ENCODE measurements at places on chromosomes 2 and 18.

GRCh38 chr18:41721103-41721790 lies 233.8 kb upstream of the PIK3C3 start:
- DNase-seq, result no peak

DNA sequence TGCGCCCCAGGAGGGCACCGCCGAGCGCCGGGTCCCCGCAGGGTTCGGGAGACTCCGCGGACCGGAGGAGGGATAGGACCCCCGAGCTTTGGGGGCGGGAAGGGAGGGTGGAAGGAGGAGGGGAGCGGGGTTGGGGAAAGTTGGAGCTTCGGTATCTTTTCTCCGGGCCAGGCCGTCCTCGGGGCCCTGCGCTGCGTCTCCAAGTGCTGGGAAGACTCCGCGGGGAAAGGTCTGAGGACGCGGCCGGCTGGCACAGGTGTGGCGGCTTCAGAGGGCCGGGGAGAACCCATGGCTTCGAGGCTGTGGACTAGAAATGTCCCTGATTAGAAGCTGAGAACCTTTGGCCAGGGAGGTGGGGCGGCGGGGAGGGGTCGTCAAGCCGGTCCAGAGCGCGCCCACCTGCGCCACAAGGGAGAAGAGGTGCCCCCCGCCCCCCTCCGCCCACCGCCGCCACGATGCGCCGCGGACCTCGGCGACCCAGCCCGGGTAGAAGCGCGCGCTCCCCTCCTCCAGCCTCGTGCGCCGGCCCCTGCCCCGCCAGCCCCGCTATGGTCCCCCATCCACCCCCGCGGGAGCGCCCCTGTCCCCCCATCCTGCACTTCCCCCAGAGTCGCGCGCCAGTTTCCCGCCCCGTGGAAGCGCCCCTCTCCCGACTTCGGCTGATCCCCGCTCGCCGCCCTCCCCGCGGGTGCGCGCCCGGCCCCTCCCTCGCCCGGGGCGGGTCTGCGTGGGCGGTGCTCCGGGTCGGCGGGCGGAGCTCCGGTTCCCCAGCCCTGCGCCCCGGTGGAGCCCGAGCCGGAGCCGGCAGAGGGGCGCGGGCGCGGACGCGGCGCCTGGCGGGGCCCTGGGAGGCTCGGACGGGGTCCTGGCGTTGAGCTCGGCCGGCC lies at the start of gene SNTG2:
TSS of gene SNTG2 (plus strand) at position 770 of the 887 bp plus-strand sequence. CDS start 148 bp downstream, outside the sequence.
- DNase-seq, result no peak

GRCh38 chr18:23618862-23619387 lies 32.6 kb upstream of the NPC1 start:
- DNase-seq, result no peak

- no peak for DNase-seq
These were observed 10.9 kb downstream of the NBEAL1 start for GRCh38 chr2:203025592-203025991.

- DNase-seq, result no peak
These were observed 592.5 kb upstream of the ZEB2 start for GRCh38 chr2:145112467-145112866.

DNA sequence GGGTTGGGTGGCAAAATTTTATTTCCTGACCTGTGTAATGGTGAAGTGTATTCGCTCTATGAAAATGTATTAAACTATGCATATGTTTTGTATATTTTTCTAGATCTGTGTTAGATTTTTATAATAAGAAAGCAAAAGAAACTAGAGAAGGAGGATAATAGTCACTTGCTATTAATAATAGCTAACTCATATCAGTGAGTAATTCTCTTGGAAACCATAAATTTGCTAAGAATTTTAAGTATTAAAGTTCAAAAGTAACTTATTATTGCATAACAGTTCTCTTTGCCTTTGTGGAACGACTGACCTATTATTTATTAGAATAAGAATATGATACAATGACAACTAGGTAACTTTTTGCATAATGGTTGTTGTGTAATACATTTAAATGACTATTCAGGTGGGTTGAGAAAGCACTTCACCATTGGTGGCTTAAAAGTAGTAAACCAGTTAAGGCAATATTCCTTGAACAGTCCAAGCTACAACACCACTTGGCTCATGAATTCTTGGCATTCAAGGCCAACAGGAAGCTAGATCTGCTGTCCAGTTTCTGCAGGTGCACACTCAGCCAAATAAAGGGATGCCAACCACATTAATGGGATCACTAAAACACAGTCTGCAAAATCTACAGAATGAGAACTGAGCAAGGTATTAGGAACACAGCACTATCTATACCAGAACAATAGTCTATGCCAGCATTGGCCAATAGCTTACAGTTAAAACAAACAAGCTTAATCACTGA lies 921.3 kb downstream of the CPS1 start:
- DNase-seq, result no peak

- DNase-seq, result no peak
These were observed 1.8 kb downstream of the TSPYL6 start for GRCh38 chr2:54254180-54254579.

DNA sequence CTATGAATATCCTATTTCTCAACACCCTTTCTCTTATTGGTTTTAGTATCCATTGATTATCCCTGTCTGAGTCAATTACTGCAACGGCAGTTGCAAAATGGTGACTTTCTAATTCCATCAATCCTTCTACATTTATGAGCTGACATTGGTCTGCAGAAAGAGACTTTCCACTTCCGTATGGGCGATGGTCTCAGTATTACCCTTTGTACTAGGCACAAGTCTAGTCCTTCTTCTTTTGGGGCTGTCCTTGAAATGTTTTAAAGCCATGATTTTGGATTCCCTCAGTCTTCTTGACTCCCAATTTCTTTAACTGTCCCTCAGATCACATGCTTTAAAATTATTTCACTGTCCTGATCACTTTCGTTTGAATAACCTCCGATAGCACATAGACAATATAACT lies 32.7 kb upstream of the SOCS6 start:
- DNase-seq, result no peak

GRCh38 chr2:80122675-80123074 lies 181.9 kb downstream of the LRRTM1 start:
- DNase-seq, result no peak

GRCh38 chr18:23814991-23815614 lies 125.8 kb downstream of the LAMA3 start:
- DNase-seq, result no peak

DNA sequence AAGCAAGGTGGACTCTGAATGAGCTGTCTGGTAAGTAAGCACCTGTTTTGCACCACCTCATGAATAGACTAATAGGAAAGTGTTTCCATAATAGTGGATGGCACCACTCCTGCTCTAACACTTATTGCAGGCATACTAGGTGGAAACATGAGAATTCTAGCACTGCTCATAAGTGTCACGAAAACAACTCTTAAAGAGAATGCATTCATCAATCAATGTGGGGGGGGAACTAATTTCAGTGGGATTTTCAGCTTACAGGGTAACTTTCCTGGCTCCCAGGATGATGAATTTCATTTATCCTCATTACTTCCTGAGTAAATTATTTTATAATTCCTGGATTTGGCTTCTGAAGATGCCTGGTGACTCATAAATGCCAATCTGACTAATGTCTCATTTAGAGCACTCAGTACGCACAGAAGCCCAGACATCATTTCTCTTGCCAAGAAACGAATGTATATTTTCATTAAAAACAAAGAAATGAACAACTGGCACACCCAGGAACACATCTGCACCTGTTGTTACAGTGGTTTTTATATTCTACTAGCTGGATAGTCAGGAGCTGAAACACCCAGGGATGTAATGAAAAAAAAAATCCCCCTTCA lies 129.6 kb downstream of the PID1 start:
- DNase-seq, result no peak
